ENCODE measurements at places on chromosomes 12 and 14.

- DNase-seq, result no peak
These were observed 25.0 kb downstream of the SYNDIG1L start for GRCh38 chr14:74400919-74401503.

DNA sequence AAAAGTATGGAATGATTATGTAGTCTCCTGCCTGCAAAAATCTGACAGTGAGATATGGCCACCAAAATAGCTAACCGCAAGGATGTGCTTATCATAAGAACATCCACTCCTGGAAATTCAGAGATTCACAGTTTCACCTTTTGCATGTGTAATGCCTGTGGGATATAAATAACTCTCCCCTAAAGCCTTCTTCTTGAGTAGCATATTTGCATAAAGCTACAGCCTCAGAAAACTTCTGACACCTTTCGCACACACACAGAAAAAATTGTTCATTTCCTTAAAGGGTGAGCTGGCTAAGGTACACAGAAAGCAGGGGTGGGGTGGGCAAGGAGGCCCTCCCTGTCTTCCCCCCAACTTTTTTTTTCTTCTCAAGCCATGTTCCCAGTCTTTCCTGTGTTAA is 3.1 kb upstream of the IGF1 start:
- no peak for DNase-seq

DNA sequence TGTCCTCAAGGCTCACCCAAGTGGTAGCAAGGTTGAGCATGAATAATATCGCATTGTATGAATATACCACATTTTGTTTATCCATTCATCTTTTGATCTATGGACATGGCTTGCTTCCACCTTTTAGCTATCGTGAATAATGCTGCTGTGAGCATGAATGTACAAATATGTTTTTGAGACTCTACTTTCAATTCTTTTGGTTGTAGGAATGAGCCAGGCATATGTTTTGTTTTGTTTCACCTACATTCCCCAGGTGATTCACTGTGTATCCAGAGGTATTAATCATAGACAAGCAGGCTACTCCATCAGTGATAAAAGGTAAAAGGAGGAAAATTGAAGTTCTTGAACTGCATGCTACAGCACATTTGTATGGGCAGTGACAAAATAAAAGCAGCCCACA is 35.8 kb downstream of the CDKL1 start:
- DNase-seq, result no peak

- no peak for DNase-seq
These were observed 41.6 kb downstream of the DUSP16 start for GRCh38 chr12:12521044-12521485.

DNA sequence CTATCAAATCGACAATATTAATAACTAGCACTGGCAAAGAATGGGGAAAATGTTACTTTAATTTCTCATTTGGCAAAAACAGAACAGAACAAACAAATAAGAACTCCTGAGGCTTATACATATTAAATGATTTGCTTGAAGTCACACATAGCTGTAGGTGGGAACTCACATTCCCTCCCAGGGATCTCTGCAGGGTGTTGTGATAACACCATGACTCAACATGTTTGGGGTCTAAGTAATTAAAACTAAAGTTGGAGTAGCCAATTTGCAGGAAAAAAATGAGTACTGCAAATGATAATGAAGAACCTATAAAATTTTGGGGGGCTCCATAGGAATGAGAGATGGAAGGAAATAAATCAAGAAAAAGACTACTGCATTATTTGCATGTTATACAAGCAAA is 27.5 kb downstream of the UNC79 start:
- DNase-seq, result no peak

- DNase-seq, result no peak
These were observed 520 bp upstream of the MON2 start for GRCh38 chr12:62466018-62466593.

- DNase-seq, result peak; percentile 38
These were observed 362.6 kb downstream of the TMEM121 start for GRCh38 chr14:105888784-105889665.

DNA sequence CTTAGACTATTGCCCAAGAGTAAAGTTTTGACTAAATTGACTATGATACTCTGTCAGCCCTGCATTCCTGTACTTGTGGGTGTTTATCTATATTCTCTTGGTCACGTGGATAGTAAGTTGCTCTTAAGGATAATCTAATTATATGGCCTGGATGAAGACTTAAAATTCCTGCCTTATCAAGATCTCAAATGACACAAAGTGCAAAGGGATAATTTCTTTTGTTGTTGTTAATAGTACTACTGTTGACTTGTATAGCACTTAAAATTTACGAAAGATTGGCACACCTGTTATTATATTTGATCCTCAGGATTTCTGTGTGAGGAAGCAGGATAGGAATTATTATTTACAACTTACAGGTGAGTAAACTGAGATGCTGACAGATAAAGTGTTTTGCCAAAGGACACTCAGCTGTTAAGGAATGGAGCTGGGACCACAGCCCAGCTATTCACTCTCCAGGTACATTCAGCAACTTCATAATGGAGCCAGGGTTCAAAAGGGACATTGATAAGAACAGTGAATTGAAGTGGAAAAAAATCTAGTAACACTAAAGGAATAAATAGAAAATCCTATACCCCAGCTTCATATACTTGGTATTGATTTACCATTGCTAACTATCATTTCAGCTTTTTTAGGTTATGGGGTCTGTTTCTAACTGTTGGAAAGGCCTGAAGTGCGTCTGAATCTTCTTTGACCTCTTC is 53.4 kb upstream of the EVL start:
- DNase-seq, result no peak
